Activated T-cell treated with anti-CD3 and anti-CD28 coated beads, Interleukin-2, amount 50 U/mL, for 1 hour (primary cell): ENCODE measurements at places on chromosomes 2 and 18.

DNA sequence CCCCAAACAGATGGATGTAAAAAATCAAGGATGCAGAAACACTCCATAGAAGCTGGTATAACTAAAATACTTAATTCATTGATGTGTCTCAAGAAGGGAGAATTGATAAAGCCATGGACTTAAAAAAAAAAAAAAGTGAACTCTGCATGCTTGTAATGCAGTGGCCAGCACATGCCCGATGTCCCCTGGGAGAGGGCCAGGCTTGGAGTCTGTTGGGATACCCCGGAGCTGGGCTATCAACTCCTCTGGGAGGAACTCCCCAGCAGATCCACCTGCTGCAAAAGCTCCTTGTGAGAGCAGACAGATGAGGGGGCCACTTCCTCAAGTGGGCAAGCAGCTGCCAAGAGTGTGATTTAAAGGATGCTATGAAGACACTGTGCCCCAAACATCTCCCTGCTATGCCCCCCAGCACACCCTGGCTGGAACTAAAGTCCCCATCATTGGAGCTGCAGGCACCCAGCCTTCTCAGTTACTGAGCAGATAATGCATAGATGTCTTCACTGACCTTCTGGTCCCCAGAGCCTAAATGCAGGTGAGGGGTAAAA, 311.5 kb upstream of the ID2 start:
- DNase-seq: no peak

GRCh38 chr2:66437109-66437690, 2.3 kb downstream of the MEIS1 start:
- no peak for DNase-seq

GRCh38 chr2:15120631-15121030, 440.5 kb downstream of the NBAS start:
- DNase-seq: no peak

DNA sequence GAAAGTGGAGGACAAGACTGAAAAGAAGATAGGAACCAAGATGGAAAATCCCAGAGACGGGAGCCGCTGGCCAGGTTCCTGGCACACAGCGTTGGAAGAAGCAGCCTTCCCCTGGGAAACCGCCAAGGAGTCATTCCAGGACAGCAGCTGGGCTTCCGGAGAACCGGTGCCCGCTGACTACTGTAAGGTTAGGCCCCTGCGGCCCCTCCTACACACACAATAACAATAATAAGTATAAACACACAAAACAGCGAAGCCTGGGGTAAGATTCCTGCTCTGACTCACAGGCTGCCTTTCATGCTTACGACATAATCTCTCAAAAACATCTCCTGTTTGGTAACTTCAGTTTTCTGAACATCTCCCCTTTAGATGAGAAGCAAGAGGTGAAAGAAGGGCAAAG, 28.1 kb upstream of the MYCN start:
- DNase-seq: no peak

DNA sequence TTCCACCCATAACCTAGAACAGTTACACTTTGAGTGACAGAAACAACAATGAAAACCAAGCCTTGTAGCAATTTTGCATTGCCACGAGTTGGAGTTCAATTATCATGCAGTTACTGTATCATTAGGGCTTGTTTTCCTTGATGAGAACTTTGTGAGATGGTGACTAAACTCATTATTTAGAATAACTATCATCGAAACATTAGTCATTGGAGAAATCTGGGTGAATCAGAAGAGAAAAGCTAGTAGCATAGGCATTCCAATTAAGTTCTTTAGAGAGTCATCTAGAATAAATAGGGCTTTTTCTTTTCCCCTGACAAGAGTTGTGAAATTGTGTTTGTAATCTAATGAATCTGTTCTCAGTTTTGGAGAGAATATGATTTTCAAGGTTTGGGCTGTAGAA, 122.8 kb upstream of the DOCK10 start:
- no peak for DNase-seq

GRCh38 chr2:196980001-196980400, 53.5 kb upstream of the PGAP1 start:
- DNase-seq: no peak

- no peak for DNase-seq
Measured at GRCh38 chr18:80228051-80228848, 19.1 kb downstream of the PARD6G start.

DNA sequence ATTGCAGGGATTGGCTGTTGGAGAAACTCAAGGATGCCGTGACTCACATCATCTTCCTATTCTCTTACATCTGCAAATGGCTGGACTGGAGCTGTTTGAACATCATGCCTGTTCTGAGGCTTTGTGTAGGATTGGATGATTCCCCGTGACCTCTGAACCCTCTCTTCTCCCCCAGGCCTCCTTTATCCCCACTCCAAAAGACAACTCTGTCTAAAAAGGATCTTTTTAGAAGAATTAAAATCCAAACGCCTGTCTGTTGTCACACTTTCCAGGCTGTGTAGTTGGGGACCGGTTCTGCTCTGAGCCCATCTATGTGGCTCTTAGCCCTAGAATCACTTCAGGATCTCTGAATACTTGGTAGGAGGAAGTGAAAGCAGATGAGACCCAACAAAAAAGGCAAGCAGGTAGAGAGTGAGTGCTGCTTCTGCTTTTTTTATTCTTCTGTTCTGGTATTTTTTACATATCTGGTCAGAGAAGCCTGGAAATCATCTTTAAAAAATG, 565 bp downstream of the SP140 start:
- DNase-seq: no peak

- DNase-seq: no peak
Measured at GRCh38 chr2:189439342-189439741, 1.9 kb upstream of the WDR75 start.

GRCh38 chr2:144357623-144358373, 162.1 kb downstream of the ZEB2 start:
- DNase-seq: no peak

- DNase-seq: no peak
Measured at GRCh38 chr2:25085761-25086560, 44.1 kb downstream of the EFR3B start.

DNA sequence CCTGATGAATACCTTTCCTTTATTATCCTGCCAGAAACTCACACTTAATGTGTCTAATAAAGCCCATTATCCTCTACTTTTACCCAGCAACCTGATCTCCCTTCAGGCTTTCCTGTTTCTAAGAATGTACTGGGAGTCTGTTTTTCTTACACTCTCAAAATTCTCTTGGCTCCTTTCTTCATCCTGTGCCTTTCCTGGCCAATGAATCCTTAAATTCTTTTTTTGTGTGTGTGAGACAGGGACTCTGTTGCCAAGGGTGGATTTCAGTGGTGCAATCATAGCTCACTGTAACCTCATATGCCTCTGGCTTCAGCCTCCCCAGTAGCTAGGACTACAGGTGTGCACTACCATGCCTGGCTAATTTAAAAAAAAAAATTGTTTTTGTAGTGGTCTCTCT, 72.7 kb downstream of the MAP2 start:
- DNase-seq: no peak

DNA sequence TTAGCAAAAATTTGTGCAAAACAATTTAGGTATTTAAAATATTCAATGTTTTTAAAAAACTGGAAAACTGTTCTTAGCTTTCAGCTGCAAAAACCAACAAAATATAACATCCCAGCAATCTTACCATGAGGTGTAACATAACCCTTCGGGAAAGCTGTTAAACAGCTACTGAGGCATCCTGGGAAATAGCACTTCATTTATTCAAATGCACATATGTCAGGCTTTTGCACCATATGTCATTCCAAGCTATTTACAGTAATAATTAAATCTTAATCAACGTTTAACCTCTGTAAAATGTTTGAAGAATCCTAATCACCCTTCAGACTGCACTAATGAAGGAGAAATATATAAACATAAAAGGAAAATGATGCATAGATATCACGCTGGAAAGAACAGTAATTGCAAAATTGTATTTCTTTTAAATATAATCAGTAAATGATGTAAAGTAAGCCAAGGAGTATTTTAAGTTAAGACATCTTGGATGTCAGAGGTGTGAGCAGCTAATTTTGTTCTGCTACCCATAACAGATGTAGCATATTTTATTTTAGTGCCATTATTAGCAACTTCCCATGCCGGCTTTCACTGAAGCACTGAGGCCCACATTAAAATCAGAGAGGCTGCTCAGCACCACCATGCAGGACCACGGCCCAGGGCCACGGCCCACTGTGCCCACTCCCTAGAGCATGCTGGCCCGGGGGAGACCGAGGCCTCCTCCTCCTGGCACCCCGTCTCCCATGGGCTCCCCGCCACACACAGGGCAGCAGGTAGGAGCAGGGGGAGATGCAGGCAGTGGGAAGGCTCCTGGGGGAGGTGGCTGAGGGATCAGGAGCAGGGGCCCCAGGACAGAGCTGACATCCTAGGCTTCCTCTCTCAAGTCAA, 30.9 kb downstream of the EMX1 start:
- DNase-seq: no peak

DNA sequence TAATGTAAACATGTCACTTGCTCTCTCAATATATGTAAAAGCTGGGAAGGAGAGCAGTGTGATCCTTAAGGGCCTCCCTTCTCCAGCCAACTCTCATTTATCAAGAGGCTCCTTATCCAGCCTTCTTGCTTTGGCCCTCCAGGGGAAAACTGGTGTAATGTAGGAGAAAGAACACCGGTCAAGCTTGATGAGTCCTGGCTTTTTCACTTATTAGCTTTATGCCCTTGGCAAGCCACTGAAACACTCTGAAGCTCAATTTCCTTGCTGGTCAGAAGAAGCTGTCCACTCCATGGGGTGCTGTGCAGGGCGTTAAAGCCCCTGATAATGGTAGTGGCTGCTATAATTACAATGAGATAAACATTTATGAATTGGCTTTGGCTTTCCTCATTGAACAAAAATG, 251.2 kb upstream of the RBBP8 start:
- DNase-seq: no peak

DNA sequence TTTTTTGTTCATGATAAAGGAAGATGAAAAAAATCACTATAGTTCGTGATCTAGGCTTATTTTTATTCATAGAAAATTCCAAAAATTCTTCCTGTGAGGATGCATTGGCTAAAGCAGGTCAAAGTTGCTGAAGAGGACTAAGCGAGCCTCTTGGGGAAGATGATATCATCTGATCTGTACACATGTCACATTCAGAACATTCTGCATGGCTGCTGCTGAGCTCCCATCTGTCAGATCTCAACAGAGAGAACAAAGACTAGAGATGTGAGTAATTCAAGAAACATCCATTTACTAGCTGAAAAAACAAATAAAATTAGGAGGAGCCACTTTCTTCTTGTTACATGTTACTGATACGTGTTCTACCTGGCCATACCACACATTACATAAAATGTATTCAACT, 518.6 kb upstream of the FSIP2 start:
- DNase-seq: no peak

DNA sequence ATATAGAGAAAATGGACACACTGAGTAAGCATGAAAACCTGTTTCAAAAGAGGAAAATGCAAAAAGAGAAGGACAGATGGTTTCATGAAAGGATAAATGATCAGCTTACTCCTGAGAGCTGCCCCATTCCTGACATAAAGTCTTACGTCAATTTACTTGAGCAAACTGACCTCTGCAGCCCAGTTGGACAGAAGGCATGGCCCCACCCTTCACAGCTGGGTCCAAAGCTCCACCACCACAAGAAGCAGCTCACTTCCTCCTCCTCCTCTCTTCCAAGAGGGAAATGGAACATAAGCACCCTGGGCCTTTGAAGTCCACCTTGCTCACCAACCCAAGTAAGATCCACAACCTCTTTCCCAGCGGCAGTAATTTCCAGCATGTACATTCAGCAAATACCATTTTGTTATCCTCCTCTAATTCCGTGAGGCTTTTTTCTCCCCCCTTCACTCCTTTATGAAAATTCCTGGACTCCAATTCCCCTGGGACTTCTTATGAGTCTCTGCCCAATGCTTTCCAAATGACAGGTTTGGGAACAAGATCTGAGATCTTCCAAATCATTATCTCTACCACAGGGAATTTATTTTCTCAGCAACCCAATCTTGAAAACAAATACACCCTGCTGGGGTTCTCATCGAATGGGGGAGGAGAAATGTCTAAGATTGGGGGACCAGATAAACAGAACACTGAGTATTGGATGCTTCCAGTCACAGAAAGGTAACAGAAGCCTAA, 10.1 kb downstream of the COL4A4 start:
- no peak for DNase-seq

GRCh38 chr2:26363323-26363722, 16.7 kb upstream of the ADGRF3 start:
- no peak for DNase-seq

DNA sequence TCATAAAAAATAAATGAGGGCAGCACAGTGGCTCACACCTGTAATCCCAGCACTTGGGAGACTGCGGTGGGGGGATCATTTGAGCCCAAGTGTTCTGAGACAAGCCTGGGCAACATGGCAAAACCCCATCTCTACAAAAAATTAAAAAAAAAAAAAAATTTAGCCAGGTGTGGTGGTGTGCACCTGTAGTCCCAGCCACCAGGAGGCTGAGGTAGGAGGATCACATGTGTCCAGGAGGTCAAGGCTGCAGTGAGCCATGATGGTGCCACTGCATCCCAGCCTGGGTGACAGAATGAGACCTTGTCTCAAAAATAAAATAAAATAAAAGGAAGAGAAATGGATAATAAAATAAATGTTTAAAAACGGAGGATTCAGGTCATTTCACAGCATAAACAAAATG, 113.5 kb downstream of the ATAD2B start:
- DNase-seq: no peak

DNA sequence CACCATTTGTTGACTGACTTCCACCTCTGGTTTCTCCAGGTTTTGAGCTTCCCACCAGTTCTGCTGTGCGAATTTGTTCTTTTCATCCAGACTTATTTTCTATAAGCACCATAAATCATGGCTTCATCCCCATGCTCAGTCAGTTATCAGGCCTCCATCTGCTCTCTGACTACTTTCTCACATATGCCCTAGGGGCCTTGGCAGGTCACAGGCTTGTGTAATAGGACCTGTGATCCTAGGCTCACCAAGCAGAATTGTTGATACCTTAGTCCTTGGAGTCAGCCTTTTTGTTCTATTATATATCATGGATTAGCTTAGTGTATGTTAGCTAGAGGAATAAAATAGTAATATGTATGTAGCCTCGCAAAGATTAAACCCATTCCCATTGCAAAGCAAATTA, 284.2 kb upstream of the TANK start:
- no peak for DNase-seq

- DNase-seq: no peak
Measured at GRCh38 chr2:35454966-35455638, 900.5 kb upstream of the CRIM1 start.

DNA sequence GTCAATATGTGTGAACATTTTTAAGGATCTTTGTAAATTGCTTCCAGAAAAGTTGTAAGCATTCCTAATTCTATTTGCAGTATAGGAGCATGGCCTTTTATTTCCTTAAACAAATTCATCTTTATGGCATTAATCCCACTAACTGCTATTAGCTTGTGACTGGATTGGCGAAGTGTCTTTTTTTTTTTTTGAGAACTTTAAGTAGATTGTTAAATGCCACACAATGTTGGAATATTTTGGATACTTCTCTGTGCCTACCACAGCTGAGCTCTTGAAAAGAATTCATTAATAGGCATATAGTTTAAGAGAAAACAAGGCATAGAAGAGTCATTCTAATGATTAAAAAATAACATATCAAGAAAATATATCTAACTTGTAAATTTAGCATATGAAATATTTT, 129.7 kb downstream of the LAMA3 start:
- DNase-seq: no peak

GRCh38 chr2:238302087-238302486, 13.7 kb upstream of the PER2 start:
- DNase-seq: no peak

GRCh38 chr2:113734185-113734584, 22.3 kb downstream of the SLC35F5 start:
- no peak for DNase-seq

GRCh38 chr2:10584843-10585475, 104.8 kb downstream of the NOL10 start:
- no peak for DNase-seq

GRCh38 chr2:108570416-108570815, 36.1 kb downstream of the LIMS1 start:
- no peak for DNase-seq

- DNase-seq: no peak
Measured at GRCh38 chr2:120707816-120708215, 27.9 kb upstream of the GLI2 start.
